AG20443 (cell line): ENCODE measurements at places on chromosomes 1 and 21.

- DNase-seq = no peak
Measured at GRCh38 chr1:32181563-32181962, 2.1 kb downstream of the TXLNA start.

- no peak for DNase-seq
Measured at GRCh38 chr1:77544845-77545244, 137.6 kb downstream of the ZZZ3 start.

DNA sequence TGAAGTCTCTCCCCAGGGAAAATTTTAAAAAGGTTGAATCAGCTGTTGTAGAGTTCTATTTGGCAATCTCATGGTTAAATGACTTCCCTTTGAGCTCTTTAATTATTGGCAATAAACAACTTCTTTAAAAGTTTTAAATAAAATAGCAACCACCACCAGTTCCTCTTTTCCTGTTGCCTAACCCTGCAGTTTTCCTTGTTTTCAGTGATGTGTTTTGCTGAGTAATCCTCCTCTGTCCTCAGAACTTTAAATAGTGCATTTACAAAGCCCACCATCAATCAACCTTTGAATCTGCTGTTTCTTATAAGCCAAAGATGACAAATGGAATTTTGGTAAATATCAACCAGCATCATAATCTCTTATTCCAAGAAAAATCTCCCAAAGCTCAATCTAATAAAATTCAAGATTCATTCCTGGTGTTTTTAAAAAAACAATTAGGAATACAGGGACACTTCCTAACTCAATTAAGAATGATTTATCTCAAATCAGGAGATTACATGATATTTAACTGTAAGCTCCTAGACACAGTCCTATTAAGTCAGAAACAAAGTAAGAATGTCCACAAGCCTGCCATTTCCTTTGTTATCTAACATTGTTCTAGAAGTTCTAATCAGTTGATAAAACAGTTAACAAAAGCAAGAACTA, 14.8 kb downstream of the AVPR1B start:
- no peak for DNase-seq

DNA sequence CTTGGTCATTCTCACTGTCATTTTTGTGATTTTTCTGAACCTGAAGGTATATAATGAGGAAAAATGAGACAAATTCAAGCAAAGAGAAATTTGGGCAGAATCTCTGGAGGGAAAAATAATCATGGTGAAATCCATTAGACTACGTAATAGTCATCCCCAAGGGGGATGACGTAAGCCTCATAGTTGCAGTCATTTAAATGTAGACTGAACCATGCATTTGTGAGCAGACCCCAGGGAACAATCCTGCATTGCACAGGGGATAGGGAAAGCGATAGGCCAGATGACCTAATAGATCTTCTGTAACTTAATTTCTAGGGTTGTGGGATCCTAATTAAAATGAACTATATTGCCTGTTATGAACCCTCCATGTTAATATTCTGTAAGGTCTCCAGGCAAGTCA, 167.4 kb upstream of the C1orf21 start:
- DNase-seq = no peak

DNA sequence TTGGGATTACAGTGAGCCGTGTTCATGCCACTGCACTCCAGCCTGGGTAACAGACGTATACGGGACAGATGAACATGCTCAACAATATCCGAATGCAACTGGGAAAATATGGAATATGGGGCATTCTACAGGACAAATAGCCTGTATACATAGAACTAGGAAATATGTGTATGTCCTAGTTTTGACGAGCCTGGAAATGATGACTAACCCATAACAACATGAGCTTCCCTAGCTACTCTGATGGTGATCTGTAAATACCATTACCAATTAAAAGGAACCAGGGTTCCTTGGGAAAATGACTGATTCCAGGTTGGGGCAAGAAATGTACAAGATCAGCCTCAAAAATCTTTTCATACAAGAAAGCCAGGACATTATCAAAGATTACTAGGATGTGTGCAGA, 42.8 kb upstream of the ARTN start:
- DNase-seq = no peak

DNA sequence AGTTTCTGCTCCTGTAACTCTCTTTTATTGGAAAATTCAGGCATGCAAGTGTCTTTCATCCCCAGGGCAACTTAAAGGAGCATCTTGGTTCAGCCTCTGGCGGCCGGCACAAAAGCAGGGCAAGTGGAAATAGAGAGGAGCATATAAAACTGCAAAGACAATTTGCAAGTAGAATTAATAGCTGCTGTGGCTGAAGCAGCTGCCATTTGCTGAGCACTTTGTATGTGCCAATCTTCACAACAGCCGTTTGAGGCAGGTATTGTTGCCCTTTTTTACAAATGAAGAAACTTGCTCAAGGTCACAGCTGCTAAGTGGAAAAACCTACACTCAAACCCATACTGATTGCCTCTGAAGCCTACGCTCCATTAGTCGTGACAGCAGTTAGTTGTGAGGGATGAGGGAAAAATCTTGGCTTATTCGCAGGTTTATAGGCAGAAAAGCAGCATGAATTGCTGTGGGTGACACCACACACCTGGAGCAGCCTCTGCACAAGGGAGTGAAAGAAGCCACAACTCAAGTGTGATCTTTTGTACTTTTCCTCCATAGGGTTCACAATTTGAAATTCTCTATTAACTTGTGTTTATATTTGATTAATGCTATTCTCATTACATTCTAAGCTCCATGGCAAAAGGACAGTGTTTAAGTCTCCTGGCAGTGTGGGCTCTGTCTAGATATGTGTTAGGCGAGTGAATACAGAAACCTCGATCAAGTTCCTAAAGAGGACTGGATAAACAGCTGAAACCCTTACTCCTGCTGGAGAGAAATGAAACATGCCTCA, 99.0 kb upstream of the BEND5 start:
- DNase-seq = no peak
